G401 (cell line): ENCODE measurements at places on chromosomes 11 and 22. TPM values are rescaled to one million over a fixed set of nuclear protein-coding genes. Genes with fewer than 3 reads are reported as not detected.

The CALCA gene
- not detected in 2 replicates for total RNA-seq

The AIFM3 gene
- total RNA-seq: 130 and 138 TPM in 2 replicates

The CASP1 gene
- total RNA-seq: not detected in 2 replicates

The ANKK1 gene
- not detected in 2 replicates for total RNA-seq

The OR52A1 gene
- total RNA-seq: not detected in 2 replicates

The APOA5 gene
- total RNA-seq: not detected in 2 replicates

The MFNG gene
- total RNA-seq: 3.3 and 10.6 TPM in 2 replicates

The SLC36A4 gene
- total RNA-seq: 9.5 and 16.0 TPM in 2 replicates

The MYOD1 gene
- 0.12 TPM in 1 of 2 replicates, not detected in the other for total RNA-seq

The LRRC74B gene
- total RNA-seq: not detected in 2 replicates

The CRYBA4 gene
- total RNA-seq: not detected in 2 replicates

The IFITM10 gene
- total RNA-seq: not detected in 2 replicates

The PLA2G3 gene
- 4.4 and 4.9 TPM in 2 replicates for total RNA-seq

The GPHA2 gene
- total RNA-seq: 0.54 and 0.80 TPM in 2 replicates

The HOATZ gene
- 6.8 and 10.7 TPM in 2 replicates for total RNA-seq

The CHCHD10 gene
- not detected in 2 replicates for total RNA-seq

GRCh38 chr11:70142221-70142875 is 60.7 kb upstream of the FADD start:
- DNase-seq: no peak

GRCh38 chr22:27810609-27811151 is 9.1 kb upstream of the MN1 start:
- DNase-seq: no peak

GRCh38 chr11:104823657-104824056 is 74.6 kb downstream of the CASP12 start:
- no peak for DNase-seq

- DNase-seq: no peak
Observed at GRCh38 chr11:86905252-86905651, 49.9 kb downstream of the FZD4 start.

DNA sequence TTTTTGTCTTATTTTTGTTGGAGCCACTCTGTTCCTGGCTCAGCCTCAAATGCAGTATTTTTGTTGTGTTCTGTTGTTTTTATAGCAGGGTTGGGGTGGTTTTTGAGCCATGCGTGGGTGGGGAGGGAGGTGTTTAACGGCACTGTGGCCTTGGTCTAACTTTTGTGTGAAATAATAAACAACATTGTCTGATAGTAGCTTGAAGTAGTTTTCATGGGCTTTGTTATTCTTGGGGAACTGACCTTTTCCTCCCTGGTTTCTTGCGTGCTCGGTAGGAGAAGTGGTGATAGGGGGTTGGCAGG is 6.0 kb upstream of the MCM5 start:
- DNase-seq: no peak

GRCh38 chr11:85582111-85582510 is 45.0 kb downstream of the DLG2 start:
- no peak for DNase-seq

DNA sequence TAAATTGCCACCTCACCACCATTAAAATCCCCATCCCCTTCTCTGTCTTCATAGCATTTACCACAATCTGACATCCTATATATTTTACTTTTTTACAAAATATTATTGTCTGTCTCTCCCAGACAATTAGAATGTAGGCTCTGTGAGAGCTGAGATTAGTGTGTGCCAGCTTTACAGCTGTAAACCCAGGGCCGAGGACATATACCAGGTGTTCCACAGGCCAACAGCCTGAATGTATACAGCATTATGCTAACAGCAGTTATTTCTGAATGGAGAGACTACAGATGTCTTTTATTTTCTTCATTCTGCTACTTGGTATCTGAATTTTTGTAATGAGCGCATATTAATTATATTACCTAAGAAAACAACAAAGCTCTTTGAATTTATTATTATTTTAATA is 36.7 kb downstream of the FZD4 start:
- DNase-seq: no peak

DNA sequence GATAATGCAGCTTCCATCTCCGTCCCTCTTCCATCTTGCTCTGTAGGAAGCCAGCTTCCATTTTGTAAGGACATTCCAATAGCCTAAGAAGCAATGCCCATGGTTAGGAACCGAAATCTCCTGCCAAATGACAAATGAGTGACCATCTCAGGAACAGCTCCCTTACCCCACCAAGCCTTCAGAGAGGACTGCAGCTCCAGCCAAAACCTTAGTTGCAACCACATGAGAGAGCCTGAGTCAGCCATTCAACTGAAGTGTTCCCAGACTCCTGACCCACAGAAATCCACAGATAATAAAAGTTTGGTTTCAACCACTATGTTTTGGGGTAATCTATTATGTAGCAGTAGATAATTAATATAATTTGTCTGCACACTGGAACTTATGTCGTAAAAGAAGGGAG is 51.7 kb upstream of the LDLRAD3 start:
- no peak for DNase-seq

DNA sequence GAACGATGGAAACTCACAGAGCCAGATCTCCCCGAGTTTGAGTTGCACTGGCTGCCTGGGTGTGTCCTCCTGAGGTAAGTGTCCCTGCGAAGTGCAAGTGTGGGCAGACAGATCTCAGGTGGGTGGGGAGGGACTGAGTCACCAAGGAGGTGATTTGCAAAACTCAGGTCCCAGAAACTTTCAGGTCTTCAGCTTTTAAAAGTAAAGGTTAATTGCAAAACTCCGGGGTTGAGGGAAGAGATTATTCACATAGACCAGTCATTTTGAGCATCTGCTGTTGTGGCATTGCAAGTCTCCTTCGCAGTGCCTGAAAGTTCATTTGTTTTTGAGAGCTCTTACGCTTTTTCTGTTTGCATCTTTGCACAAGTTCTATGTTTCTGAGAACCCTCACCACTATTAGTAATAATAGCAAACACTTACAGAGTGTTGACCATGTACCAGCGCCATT is 7.1 kb downstream of the CD44 start:
- DNase-seq: no peak

GRCh38 chr11:123839131-123839530 is 33.0 kb upstream of the OR6M1 start:
- DNase-seq: no peak

- peak; percentile 83 for DNase-seq
Observed at GRCh38 chr22:38572065-38572464, 2.1 kb upstream of the DMC1 start.

GRCh38 chr11:103699216-103699615 is 337.2 kb upstream of the DDI1 start:
- peak; percentile 50 for DNase-seq

DNA sequence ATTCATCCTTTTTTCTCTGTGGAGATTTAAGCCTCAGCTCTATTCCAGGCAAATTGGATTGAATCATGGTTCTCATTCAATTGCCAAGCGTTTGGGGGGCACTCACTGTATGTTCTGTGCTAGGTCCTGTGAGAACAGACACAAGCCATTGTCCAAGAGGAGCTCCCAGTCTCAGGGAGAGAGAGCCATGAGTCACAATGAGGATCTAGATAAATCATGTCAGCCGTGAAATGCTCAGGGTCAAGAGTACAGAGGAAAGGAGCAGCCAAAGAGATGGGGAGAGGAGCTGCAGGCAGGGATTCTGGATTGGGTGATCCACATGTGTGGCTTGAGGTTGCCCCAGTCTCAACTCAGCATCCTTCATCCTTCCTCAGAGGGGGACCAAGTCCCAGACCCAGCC is 93.6 kb downstream of the FEZ1 start:
- DNase-seq: no peak

GRCh38 chr22:40452730-40453487 is 82.5 kb downstream of the SGSM3 start:
- DNase-seq: peak; percentile 36

- DNase-seq: no peak
Observed at GRCh38 chr11:76256448-76256847, 50.1 kb upstream of the WNT11 start.

- DNase-seq: no peak
Observed at GRCh38 chr11:82792822-82793569, 59.3 kb upstream of the FAM181B start.

DNA sequence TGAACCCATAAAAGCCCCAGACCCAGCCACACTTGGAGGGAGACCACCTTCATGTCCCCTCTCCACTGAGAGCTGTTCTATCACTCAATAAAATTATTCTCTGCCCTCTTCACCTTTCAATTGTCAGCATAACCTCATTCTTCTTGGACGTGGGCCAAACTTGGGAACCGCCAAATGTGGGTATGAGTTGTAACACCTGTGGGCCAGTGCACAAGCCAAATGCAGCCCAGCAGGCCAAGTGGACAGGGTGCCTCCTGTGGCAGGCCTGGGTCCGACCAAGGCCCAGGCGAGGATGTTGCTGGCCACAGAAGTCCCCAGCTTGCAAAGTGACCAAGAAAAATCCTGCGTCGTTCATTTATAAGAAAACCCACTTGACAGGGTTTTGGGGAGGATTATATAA is 621.2 kb downstream of the METTL15 start:
- no peak for DNase-seq

GRCh38 chr11:96483374-96483955 is 93.7 kb downstream of the JRKL start:
- no peak for DNase-seq

- no peak for DNase-seq
Observed at GRCh38 chr22:29375398-29376076, 12.8 kb downstream of the AP1B1 start.

DNA sequence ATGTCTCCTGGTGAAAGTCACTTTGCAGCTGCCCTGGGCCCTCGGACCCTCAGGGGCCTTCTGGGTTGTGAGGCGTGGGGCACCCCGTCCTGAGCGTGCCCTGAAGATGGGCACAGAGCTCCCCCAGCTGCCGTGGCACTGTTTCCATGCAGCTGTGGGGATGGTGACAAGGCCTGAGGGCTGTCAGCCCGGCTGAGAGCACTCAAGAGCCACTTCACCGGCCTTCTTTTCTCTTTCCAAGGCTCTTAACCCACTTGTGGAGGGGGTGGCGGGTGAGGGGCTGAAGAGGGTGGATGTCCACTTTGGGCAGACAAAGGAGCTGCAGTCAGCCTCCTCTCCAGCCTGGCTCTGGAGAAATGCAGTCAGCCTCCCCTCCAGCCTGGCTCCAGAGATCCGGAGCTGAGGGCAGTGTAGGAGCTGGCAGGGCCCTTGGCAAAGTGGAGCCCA is 239.5 kb downstream of the ST3GAL4 start:
- no peak for DNase-seq

DNA sequence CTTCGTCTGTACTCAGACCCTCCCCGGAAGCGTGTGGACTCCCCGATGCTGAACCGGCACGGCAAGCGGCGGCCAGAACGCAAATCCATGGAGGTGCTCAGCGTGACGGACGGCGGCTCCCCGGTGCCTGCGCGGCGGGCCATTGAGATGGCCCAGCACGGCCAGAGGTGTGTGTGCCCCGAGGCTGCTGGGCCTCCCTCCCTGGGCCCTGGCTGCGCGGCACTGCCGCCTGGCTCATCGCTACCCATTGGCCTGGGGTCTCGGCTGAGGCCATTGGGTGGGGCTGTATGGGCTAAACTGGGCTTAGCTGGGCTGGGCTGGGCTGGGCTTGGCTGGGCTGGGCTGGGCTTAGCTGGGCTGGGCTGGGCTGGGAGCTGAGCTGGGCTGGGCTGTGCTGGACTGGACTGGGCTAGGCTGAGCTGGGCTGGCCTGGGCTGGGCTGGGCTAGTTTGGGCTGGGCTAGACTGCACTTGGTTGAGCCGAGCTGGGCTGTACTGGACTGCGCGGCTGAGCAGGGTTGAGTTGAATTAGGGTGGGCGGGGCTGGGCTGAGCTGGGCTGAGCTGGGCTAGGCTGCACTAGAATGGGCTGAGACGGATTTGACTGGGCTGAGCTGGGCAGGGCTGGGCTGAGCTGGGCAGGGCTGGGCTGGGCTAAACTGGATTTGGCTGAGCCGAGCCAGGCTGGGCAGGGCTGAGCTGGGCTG is 40.7 kb downstream of the MOB2 start:
- DNase-seq: no peak

DNA sequence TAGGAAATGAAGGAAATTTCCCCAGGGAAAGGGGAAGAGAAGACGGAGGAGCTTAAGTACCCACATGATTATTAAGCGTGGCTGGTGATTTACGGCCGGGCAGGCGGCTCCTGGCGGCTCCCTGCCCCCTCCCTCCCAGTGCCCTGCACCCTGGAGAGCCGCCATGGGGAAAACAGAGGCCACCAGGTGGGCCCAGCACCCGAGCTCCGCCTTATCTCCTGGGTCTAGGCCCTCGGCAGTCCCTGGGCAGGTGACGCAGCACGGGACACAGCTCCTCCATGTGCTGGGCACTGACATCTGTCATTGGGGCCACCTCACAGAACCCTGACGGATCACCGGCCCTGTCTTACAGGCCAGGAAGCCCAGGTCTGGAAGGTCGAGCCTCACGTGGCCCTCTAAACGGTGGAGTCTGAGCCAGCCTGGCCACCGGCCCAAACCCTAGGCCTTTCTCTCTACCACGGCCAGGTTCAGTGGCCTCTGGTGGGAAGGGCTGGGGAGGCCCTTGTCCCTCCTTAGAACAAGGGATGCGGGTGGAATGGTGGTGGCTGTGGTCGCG is 60.2 kb upstream of the PPARA start:
- no peak for DNase-seq

GRCh38 chr11:101521821-101522220 is 62.0 kb downstream of the TRPC6 start:
- no peak for DNase-seq

GRCh38 chr11:10441091-10441490 is 14.0 kb upstream of the AMPD3 start:
- no peak for DNase-seq

- peak; percentile 90 for DNase-seq
Observed at GRCh38 chr22:46352691-46353386, 17.3 kb downstream of the TRMU start.

DNA sequence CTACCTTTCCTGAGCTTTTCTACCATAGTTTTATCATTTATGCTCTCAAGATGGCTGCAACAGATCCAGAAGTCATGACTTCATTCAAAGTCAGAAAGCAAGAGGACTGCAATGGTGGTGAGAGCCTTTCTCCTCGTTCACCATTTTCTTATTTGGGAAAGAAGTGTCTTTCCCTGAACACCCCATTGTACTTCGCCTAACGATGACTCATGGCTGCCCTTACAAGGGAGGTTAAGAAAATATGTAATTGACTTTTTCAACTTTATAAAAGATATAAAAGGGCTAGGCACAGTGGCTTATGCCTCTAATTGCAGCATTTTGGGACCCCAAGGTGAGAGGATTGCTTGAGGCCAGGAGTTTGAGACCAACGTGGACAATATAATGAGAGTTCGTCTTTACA is 541.7 kb downstream of the METTL15 start:
- no peak for DNase-seq

DNA sequence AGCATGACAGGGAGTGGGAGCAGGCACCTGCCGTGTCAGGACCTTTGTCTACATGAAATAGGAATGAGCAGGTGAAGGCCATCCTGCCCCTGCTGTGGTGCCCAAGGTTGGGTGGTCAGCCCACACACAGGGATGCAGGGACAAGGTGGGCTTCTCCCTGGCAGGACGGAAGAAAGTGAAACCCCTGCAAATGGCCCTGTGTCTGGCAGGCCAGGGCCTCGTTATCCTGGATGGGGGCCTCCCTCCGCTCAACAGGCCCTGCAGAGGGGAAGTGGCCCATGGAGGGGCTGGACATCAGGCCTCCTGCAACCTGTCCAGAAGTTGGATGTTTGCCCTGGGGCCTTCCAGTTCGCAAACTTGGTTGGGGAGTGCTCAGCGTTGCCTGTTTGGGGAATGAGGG is 14.9 kb downstream of the TOB2 start:
- no peak for DNase-seq

GRCh38 chr11:13596611-13597326 is 71.7 kb upstream of the FAR1 start:
- peak; percentile 98 for DNase-seq

- no peak for DNase-seq
Observed at GRCh38 chr22:45562537-45563361, 60.1 kb downstream of the FBLN1 start.

- DNase-seq: no peak
Observed at GRCh38 chr11:8289492-8289918, 25.8 kb upstream of the LMO1 start.

GRCh38 chr22:31474743-31475142 is 14.9 kb downstream of the EIF4ENIF1 start:
- DNase-seq: no peak
